Stromal cell of bone marrow (primary cell): ENCODE measurements at places on chromosomes 6 and 20.

GRCh38 chr6:43938178-43939105, 168.4 kb downstream of the VEGFA start:
- no peak for DNase-seq

- no peak for DNase-seq
Observed at GRCh38 chr6:91240878-91241603, 654.2 kb upstream of the MAP3K7 start.

DNA sequence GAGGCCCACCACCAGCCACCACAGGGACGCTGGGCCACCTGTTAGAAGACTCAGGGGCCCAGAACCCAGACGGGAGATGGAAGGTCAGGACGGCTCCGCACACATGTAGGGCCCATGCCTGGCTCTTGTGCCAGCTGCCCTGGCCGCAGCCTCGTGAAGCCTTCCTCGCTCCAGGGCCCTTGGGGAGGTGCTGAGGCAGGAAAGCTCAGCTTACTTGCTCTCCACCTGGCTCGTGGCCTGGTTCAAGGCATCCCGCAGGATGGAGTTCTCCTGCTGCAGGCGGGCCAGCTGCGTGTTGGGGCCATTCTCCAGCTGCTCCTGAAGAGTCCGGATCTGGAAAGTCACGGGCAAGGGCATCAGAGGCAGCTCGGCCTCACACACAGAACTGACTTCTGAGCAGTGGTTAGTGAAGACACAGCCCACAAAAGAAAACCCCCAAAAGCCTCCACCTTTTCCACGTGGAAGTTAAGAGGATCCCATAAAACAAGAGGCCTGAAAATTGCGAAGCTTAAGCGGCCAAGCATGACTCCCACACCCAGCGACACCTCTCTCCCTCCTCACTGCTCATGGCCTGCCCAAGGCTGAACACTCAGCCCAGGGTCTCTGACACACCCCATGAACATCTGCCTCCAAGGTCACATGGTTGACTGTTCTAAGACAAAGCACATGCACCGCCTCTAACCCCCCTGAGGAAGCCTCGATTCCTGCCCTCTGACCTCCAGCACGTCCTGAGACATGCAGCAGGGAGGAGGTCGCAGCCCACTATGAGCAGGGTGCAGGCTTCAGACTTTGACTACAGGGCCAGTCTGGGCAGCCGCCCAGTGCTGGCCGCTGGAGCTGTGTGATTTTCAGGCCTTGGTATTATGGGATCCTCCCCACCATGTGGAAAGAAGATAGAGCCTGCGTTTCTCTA, 46.5 kb downstream of the RRBP1 start:
- peak; percentile 30 for DNase-seq

GRCh38 chr20:41161886-41162285, 24.5 kb downstream of the PLCG1 start:
- no peak for DNase-seq

- DNase-seq: no peak
Observed at GRCh38 chr20:36018208-36018988, 50.0 kb downstream of the CNBD2 start.

DNA sequence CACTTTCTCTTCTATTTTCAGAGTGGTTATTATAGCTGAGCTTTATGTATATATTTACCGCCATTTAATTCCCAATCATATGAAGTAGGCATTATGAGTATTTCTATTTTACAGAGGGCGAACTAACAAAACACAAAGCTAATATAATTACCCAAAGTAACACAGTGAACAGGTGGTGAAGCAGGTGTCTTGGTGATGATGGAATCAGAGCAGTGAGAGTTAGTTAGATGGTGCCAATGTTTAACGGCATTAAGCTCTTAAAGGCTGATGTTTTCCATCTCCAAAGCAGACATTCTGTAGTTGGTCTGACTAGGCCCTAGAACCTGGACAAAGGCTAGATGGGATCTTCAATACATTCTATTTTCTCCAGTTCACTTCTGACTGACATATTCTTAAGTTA, 551.1 kb upstream of the SYNCRIP start:
- DNase-seq: no peak

GRCh38 chr20:40632346-40632976, 56.6 kb downstream of the MAFB start:
- no peak for DNase-seq

- no peak for DNase-seq
Observed at GRCh38 chr6:158009935-158010585, 28.4 kb downstream of the SYNJ2 start.

- no peak for DNase-seq
Observed at GRCh38 chr20:5297280-5298004, 19.3 kb downstream of the PROKR2 start.

DNA sequence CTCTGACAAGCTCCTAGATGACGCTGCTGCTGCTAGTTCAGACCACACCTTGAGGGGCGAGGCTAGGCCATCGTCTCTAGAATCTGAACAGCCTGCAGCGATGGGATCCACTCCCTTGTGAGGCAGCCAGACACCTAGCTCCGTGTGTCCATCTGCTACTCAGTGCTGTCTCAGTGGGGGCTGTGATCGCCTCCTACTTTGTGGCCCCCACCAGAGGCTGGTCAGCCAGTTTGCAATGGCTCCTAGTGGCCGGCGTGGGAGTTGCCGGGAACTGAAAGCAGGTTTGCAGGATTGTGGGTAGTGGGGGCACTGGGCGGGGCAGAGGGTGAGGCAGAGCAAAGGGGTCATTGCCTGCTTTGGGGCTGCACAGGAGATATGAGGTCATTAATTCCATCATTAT, 2.8 kb downstream of the CCN5 start:
- no peak for DNase-seq

DNA sequence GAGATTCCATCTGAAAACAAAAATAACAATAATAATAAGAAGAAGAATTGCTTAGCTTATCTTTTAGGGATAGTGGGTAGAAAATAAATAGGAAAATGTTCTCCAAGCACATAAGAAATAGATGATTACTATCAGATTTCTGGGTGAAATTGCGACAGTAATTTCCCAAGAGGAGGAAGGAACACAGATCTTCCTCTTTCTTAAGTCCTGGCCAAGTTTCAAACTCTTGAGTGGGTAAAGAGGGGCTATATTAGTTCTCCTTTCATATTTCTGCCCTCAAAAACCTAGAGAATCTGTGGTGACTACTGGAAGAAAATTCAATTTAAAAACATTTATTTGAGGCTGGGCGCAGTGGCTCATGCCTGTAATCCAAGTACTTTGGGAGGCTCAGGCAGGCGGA, 63.7 kb downstream of the PHACTR2 start:
- no peak for DNase-seq

DNA sequence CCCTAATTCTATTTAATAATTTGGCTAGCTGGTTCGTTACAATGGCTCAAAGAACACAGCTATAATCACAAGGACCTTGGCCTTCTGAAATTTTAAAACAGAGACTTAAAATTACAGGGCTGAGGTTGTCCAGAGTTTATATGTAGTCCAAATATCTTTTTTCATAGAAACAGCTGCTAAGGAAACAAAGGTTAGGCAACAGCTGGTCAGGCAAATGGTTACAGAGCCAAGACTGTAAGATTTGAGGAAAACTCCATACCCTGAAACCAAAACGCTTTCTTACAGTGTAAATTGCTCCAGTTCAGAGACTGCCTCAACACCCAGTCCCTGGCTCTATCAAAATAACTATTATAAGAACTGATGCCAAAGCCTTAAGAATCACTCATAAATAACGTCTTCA, 9.7 kb upstream of the ARHGAP18 start:
- DNase-seq: peak; percentile 42

- no peak for DNase-seq
Observed at GRCh38 chr6:138569970-138570724, 70.9 kb upstream of the NHSL1 start.

GRCh38 chr6:7264686-7265384, 48.2 kb downstream of the SSR1 start:
- DNase-seq: no peak

DNA sequence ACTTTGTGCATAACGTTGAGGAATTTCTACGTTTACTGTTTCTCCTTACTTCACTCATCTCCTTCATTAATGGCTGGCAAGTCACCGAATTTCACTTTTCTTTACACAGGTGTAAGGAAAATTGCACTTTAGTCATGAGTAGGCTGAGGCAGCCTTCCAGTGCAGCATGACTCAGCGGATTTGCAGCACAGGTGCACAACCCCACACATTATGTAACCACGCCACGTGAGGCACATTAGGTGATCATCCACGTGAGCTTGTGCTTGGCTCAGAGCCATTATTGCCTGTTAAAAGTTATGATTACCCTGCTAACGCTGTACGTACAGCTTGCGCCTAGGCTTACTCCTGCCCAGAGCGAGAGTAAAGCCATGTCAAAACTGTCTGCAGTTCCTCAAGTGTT, 158.8 kb downstream of the NKAIN2 start:
- no peak for DNase-seq
